ENCODE measurements at places on chromosomes 3 and 15.

GRCh38 chr15:70818580-70818979 is 35.4 kb downstream of the LARP6 start:
- no peak for DNase-seq

DNA sequence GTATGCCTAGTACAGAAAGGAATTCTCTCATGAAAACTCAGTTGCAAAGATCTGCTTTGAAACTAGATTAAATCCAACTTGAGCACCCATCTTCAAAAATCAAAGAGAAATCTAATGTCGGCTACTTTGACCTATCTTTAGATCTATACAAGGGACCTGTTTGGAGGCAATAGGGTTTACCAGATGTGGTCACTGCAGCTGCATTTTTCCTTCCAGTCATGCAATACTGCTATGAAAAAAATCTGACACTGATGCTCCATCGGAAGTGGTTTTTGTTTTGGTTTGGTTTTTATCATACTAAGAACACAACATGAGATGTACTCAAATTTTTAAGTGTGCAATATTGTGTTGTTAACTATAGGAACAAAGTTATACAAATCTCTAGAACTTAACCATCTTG is 169.5 kb downstream of the BCHE start:
- DNase-seq: no peak

DNA sequence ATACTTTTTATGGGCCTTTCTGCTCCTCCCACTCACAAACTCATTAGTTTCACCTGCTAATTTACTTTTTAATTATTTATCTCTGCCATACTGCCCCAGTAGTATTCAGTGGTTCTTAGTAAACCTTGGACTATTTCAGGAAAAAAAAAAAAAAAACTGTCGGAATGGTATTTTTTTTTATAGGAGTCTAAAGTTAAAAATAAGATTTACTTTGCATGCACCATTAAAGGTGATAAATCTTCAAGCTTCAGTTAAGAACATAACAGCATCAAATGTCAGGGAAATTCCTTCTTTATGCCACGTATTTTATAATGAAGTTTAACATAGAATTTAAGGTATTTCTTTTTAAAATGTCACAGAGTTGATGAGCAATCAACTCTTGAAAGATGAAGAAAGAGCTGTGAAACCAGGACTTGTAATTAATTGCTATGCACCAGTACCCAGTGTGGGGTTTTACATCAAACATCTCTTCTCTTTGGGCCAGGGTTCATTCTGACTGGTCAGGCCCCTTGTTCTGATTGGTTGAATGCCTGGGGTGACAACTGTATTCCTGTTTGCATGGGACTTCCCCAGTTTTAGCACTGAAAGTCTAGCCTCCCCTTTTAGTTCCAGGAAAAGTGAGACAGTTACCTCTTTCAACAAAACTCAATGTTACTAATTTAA is 40.3 kb upstream of the PTPRG start:
- DNase-seq: no peak

- no peak for DNase-seq
Observed at GRCh38 chr15:60667925-60668324, 189.0 kb upstream of the ICE2 start.

- DNase-seq: no peak
Observed at GRCh38 chr3:24493746-24494617, 668 bp downstream of the THRB start.
